ENCODE measurements at places on chromosomes 6 and 20.

GRCh38 chr6:42996513-42996912, 12.1 kb downstream of the PPP2R5D start:
- DNase-seq, result no peak

DNA sequence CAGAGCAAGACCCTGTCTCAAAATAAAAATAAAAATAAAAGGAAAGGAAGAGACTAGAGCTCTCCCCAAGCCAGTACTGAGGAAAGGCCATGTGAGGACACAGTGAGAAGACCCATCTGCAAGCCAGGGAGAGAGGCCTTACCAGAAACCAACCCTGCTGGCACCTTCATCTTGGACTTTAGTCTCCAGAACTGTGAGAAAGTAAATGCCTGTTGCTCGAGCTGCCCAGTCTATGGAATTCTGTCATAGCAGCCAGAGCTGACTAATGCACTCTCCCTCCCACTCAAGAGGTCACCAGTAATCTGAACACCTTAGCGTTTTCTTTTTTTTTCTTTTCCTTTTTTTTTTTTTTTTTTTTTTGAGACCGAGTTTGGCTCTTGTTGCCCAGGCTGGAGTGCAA, 7.3 kb upstream of the PRPH2 start:
- no peak for DNase-seq

DNA sequence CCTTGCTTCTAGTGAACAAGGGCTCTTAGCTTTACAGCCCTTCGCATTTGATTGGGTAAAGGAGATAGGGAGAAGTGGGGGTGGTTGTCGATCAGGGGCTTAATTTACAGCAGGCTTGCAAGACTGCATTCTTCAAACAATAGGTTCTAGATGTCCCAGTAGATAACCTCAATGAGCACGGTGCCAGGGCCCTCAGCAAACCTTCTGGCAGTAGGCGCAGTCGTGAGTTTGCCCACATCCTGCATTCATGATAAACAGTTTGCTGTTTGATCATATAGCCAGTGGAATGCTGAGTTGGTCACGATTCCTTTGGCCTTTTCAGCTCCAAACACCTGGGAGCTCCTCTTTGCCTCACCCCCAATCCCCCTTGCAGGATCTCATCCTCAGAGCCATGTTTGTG, 27.5 kb downstream of the SUN5 start:
- DNase-seq, result no peak

DNA sequence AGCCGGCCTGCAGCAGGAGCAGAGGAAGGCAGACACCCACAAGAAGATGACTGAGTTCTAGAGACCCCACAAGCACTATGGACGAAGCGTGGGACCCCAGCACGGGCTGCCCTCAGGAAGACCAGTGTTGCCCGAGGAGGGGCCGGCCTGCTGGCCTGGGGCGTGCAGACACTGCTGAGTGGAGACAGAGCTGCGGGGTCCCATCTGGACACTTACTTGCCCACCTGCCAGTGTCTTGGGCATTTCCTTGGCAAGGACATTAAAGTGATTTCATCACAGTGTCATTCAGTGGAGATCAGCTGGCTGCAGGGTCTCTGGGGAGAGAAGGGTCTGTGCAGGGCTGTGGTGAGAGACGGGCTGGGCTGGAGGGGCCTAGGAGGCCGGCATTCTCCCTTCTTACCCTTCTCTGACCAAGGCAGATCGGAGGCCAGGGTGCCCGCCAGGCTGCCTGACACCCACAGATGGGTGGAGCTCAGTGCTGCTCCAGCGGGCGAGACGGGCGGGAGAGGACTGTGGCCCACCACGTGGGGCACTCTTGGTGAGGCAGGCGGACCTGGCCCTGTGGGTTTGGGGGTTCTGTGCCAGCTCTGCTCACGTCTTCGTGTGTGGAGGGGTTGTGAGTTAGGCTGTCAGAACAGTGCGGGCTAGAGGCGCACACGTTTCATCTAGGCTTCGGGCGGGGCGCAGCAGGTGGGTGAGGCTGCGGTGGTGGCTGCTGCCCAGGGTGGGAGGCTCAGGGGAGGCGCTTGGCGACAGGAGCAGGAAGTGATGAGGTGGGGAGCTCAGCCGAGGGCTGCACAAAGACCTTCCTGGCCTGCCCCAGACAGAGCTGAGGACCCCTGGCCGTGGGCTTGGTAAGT, at the start of gene LIME1:
TSS of gene LIME1 (plus strand) at position 806 of the 860 bp plus-strand sequence. CDS start 886 bp downstream, outside the sequence.
- DNase-seq, result no peak

- no peak for DNase-seq
Measured at GRCh38 chr20:63859166-63859699, 2.1 kb upstream of the ABHD16B start.

GRCh38 chr6:167526465-167527368, 201.8 kb downstream of the TTLL2 start:
- no peak for DNase-seq
